ENCODE measurements at places on chromosomes 7 and 10.

GRCh38 chr7:70063927-70064326 lies 465.7 kb downstream of the AUTS2 start:
- no peak for DNase-seq

GRCh38 chr10:76082956-76083355 lies 651.5 kb downstream of the LRMDA start:
- DNase-seq, result no peak

GRCh38 chr7:156881679-156882078 lies 11.3 kb downstream of the LMBR1 start:
- DNase-seq, result no peak

DNA sequence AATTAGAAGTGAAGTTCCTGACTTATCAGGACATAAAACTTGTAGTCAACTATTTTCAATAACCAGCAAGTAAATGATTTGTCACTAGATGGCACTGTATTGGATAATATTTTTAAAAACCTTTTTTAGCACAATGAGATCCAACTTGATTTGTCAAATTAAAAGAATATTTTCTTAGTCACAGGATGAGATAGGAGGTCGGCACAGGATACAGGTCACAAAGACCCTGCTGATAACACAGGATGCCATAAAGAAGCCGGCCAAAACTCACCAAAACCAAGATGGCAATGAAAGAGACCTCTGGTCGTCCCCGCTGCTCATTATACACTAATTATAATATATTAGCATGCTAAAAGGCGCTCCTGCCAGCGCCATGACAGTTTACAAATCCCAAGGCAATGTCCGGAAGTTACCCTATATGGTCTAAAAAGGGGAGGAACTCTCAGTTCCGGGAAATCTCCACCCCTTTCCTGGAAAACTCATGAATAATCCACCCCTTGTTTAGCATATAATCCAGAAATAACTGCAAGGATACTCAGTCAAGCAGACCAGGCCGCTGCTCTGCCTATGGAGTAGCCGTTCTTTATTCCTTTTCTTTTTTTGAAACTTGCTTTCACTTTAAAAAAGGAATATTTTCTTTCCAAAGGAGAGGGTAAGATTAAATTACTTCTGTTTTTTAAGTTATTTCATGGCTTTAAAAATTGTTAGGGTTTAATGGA lies 255.7 kb upstream of the MKLN1 start:
- DNase-seq, result no peak

- peak; percentile 44 for DNase-seq
These were observed at the start of gene TRIM56 for GRCh38 chr7:101085162-101085964. TSS of gene TRIM56 (plus strand) at chr7:101085481. CDS start at chr7:101087313, 1,832 bp downstream.

DNA sequence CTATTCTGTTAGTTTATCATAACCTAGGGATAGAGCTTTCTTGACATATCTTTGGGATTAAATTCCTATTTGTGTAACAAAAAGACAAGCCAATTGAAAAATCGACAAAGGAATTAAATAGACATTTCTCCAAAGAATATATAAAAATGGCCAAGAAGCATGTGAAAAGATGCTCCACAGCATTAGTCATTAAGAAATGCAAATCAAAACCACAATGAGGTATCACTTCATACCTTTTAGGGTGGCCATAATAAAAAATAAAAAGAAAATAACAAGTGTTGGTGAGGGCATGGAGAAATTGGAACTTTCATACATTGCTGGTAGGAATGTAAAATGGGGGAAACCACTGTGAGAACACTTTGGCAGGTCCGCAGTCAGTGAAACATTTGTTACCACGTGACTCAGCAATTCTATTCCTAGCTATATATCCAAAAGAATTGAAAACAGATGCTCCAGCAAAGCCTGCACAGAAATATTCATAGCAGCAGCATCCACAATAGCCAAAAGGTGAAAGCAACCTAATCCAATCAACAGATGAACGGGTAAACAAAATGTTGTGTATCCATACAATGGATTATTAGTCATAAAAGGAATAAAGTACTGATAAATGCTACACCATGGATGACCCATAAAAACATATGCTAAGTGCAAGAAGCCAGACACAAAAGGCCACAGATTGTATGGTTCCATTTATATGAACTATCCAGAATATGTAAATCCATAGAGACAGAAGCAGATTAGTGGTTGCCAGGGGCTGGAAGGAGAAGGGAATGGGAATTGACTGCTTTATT lies 20.5 kb downstream of the SPAG6 start:
- no peak for DNase-seq

- no peak for DNase-seq
These were observed 40.5 kb downstream of the ASB4 start for GRCh38 chr7:95526128-95526738.

DNA sequence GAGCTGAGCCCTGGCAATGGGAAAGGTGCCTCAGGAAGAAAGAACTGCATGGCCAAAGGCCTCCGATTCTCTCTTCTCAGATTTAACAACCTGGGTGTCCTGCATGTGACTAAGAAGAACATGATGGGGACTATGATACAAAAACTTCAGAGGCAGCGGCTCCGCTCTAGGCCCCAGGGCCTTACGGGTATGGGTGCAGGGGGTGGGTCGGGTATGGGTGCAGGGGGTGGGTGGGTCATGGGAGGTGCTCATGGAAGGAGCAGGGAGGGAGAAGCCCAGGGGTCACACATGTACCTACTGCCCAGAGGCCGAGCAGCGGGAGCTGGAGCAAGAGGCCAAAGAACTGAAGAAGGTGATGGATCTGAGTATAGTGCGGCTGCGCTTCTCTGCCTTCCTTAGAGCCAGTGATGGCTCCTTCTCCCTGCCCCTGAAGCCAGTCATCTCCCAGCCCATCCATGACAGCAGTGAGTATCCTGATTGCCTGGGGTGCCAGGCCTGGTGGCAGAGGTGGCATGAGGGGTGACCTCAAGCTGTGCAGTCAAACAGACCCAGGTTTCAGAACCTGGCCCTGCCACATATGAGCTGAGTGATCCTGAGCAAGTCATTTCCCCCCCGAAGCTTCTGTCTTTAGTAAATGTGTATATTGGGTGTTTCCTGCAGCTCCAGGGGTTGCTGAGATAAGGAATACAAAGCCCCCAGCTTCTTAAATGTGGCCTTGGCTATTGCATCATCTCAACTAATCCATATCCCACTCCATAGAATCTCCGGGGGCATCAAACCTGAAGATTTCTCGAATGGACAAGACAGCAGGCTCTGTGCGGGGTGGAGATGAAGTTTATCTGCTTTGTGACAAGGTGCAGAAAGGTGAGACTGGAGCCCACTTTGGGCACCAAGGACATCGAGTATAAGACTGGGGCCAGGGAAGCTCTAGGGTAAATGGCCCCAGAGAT lies 2.0 kb downstream of the NFKB2 start:
- no peak for DNase-seq

DNA sequence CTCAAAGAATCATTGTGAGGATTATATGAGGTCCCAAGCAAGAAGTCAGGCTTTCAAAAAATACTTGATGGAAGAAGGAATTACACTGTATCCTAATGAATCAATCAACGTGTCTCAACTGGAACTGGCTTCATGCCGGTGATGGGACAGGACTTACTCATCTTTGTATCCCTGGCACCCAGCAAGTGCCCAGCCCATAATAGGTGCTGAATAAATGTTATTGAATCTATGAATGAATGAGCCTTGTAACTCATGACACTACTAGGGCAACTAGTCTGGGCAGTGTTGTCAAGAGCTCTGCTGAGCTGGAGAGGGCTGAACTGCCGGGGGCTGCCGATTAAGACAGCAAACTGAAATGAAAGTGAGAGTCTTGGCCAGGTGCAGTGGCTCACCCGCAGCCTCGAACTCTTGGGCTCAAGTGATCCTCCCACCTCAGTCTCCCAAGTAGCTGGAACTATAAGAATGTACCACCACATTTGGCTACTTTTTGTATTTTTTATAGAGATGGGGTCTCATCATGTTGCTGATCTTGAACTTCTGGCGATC lies 87.2 kb upstream of the KIF5B start:
- no peak for DNase-seq

DNA sequence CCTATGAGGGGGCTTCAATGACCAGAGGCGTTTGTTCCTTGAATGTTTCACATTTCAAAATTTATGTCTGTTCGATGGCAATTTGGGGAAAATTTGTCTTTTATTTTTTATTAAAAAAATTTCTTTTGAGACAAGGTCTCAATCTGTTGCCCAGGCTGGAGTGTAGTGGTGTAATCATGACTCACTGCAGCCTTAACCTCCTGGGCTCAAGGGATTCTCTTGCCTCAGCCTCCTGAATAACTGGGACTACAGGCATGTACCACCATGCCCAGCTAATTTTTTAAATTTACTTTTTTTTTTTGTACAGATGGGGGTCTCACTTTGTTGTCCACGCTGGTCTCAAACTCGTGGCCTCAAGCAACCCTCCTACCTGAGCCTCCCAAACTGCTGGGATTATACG lies 39.7 kb downstream of the OTUD1 start:
- no peak for DNase-seq

DNA sequence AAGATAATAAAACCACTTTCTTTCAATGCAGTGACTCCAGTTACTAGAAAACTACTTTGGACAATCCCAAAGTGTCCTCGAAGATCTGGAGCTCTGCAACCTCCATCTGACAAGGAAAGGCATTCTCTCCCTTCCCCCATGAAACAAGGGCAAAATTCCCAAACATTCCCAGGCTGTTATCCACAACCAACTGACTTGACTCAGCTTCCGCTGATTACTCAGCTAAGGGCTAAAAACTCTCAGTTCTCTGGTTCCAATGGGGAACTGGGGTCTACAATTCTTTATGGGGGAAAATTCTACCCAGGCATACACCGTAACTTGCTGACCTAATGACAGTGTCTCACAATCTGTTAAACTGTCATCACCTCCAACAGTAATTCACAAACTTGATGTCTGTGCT lies 48.4 kb downstream of the SFMBT2 start:
- no peak for DNase-seq

GRCh38 chr10:71476228-71477011 lies 79.7 kb downstream of the CDH23 start:
- no peak for DNase-seq

- no peak for DNase-seq
These were observed 53.6 kb downstream of the COBL start for GRCh38 chr7:51262796-51263531.

DNA sequence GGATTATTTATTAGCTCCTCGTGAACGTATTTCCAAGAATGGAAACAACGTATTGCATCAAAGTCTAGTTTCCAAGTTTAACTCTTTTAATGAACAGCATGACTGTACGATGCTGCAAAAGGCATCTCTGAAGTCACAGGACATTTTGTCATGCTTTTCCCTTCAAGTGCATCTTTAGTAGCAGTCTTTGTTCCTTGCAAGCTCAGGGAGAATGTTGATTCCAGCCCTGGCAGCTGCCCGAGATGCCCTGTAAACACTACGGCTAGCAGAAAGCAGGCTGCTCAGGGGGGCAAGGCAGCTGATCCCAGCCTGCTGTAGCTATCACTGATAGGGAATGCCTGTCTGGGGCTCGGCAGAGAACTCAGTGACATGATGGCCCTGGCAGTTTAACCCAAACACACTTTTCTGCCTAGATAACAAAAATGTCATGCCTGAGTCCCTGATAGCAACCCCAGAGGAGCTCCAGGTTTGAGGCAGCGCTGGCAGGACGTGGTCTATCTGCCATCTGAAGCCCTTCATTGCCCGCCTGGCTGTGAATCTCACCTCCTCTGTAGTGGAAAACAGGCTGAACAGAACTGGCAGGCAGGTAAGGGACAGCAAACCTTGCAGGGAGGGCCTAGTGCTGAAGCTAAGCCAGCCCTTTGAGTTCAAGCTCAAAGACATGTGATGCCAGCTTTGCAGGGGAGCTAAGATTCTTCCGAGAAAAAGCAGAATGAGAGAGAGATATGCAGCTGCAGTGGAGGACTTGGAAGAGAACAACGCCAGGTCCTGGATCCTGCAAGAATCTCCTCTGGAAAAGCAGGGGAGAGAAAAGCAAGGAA lies 264.6 kb downstream of the SNX10 start:
- no peak for DNase-seq

DNA sequence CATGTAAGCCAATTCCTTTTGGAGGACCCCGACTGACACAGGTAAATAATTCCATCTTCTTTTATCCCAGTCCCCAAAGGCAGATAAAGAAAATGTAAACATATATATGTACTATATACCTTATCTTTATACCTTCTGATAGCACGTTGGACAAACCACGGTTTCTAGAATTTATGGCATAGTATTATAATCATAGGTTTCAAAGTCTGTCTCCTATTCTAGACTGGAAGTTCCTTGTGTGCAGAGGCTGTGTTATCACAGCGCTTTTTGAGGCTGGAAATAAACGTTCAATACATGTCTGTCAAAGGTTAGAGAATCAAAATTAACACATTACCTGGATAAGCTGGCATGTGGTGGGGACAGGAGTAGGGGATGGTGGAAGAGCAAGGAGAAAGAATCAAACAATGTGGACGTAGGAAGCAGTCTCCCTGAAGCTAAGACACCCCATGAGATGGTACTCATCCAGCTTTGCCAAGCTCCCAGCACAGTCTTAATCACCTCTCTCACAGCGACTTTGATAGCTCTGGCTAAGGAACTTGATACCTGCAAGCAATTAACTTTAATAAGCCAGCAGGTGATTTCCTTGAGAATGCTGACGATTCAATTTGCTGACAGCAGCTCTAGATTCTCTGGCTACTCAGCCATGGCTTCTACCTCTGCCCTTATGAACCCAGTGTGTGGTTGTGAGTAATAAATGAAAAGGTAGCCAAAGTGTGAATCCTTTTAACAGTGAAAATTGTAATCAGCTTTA lies 208.4 kb upstream of the LRRTM3 start:
- no peak for DNase-seq

GRCh38 chr10:72812753-72813430 lies 80.6 kb upstream of the OIT3 start:
- DNase-seq, result no peak

DNA sequence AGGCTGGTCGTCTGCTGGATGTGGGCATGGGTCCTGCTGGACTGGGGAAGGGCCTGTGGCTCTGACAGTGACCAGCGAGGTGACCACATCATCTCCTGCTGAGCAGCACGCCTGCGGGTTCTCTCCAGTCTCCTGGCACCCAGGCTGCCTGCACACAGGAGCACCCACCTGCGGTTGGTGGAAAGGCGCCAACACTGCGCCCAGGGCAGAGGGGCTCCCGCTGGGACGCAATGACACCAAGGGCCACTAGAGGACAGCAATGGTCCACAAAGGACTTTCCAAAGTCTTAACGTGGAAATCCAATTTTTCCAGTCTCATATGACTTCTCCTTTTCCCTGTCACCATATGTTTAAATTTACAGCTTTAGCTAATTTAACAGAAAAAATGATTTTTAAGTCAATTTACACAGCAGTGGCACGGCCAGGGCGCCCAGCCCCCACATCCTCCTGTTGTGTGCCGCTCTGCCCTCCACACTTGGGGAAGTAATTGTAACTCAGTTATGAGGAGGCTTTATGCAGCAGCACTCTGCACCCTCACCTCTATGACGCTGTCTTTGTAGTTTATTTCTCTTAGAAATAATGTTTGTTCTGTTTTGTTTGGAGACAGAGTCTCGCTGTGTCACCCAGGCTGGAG lies 38.1 kb downstream of the CFAP46 start:
- no peak for DNase-seq

- DNase-seq, result no peak
These were observed 38.3 kb downstream of the JAKMIP3 start for GRCh38 chr10:132104062-132104461.

- DNase-seq, result no peak
These were observed 8.6 kb downstream of the GCK start for GRCh38 chr7:44180631-44181030.

- DNase-seq, result no peak
These were observed 229.7 kb downstream of the CSTF2T start for GRCh38 chr10:51469686-51470085.

GRCh38 chr7:46391231-46392201 lies 470.4 kb upstream of the IGFBP3 start:
- DNase-seq, result no peak

- DNase-seq, result no peak
These were observed 270.3 kb upstream of the AOAH start for GRCh38 chr7:36994456-36995112.

All from NCI-H1417 treated with DMSO at 0.1 percent for 48 hours (cell line).